ENCODE measurements at places on chromosomes 12 and 14.
A peak's percentile ranks its signal among the peaks of the same experiment; 100 is the strongest.

- DNase-seq = no peak
Observed at GRCh38 chr12:15172060-15172822, 49.0 kb downstream of the RERG start.

- no peak for DNase-seq
Observed at GRCh38 chr14:71231521-71232393, 324.5 kb downstream of the PCNX1 start.

DNA sequence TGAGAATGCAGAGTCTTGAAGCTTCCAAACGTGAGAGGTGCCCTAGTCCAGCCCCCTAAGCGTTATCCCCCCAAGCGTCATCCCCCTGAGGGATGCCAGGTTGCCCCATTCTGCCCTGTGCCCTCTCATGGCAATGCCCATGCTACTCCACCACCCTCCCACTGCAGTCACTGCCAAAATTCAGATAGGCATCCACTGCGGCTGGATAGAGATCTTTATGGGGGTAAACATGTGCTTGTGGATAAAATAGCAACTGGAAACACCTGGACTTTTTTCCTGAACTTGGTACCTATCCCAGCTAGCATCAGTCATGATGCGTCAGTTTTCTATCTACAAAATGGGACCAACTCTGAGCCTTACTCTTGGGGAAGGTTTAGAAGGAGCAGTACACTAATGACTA is 92.7 kb upstream of the HOXC13 start:
- no peak for DNase-seq

DNA sequence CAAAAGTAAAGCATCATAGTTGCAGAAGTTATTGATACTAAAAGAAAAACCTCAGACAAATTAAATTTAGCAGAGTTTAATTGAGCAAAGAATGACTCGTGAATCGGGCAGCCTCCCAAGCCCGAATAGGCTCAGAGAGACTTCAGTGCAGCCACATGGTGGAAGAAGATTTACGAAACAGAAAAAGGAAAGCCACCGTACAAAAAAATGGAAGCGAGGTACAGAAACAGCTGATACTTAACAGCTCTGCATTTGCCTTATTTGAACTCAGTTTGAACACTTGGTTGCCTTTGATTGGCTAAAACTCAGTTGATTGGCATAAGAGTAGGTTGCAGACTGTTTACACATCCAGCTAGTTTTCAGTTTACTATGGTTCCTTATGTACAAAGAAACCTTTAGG is 12.9 kb downstream of the TTC9 start:
- DNase-seq = no peak

DNA sequence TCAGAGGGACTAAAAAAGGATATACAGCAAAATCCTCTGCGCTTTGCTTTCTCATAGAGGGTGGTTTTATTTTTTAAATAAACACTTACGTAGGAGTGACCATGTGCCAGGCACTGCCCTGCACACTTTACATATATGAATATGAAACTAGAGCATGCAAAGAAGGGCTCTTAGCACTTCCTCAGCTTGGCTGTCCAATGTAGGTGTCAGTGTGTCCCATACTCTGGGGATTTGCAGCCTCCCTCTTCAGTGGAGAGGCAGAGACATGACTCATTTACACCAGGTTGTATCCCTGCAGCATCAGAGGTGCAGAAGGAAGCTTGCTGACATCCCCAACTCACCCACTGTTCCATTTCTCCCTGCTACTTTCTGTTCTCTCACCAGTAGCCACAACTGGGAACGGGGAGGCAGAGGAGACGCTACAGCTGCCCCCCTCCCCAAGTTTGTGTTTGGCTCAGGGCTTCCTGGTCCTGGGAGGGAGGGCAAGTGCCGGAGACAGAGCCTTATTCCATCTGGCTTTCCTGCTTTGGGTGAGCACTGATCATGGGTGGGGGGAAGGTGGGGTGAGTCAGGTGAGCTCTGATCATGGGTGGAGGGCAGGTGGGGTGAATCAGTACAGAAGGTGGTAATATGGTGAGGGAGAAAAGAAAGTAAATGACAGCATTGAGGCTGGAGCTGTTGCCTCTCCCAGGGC is 4.9 kb upstream of the KRT5 start:
- DNase-seq = no peak

GRCh38 chr12:97404543-97404942 is 58.1 kb upstream of the RMST start:
- DNase-seq = peak; percentile 39

- no peak for DNase-seq
Observed at GRCh38 chr12:17357396-17357795, 732.6 kb downstream of the RERGL start.

DNA sequence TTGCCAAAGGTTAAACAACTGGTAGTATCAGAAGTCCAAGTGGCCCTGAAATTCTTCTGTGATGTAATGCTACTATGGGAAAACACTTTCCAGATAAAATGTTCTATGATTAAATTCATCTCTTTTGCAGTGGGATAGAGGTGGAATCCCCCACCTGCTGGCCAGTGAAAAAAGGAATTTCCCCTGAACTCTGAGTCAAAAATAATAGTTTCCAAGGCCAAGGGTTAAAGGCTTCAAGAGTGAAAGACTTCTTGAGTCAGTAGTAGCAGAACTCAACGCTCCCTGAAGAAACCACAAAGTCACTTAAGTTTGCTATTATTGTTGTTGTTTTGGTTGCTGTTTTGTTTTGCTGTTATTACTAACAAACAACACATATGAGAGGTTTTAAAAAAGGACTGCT is 330.8 kb downstream of the SOX5 start:
- no peak for DNase-seq

- DNase-seq = no peak
Observed at GRCh38 chr12:103326190-103326589, 169.6 kb downstream of the C12orf42 start.

GRCh38 chr12:41509271-41510055 is 321.3 kb downstream of the PDZRN4 start:
- no peak for DNase-seq

- DNase-seq = no peak
Observed at GRCh38 chr12:79826267-79827128, 108.4 kb downstream of the PPP1R12A start.

- no peak for DNase-seq
Observed at GRCh38 chr12:25583545-25583944, 30.5 kb upstream of the LMNTD1 start.

- DNase-seq = no peak
Observed at GRCh38 chr14:51282517-51282916, 42.5 kb downstream of the TMX1 start.

GRCh38 chr12:31727192-31727591 is 1.6 kb downstream of the AMN1 start:
- DNase-seq = no peak

GRCh38 chr12:75795125-75795524 is 236.5 kb downstream of the PHLDA1 start:
- no peak for DNase-seq

- peak; percentile 33 for DNase-seq
Observed at GRCh38 chr12:28869197-28869596, 279.9 kb upstream of the FAR2 start.

DNA sequence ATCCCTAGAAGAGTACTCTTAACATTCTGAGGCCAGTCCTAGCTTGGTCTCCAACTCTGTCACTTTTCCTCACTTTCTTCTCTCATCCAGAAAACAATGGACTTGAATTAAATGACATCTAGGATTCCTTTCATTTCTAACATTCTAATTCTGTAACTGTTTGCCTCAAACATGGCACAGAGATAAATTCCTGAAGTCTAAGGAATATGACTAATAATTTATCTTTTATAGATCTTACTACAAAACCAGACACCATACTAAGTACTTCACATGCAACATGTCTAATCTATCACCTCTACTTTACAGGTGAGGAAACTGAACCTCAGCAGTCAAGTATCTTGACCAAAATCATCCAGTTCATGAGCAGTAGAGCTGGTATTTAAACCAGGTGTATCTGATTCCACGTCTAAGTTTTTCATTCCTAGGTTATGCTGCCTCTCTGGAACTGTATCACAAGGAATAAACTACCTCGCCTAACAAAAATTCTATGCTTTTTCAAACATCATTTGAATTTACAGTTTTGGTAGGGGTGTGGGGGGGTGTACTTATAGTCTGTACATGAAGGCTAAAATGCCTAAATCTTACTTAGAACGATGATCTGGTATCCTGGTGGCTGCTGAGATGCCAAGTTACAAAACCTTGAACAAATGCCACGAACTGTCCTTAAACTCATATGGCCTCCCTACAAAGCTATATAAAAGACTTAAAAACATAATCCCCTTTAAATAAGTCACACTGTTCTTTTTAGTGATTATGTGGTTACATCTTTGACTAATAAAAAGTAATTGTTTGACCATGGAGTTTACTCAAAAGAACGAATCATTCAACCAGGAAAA is 41.6 kb downstream of the ATXN2 start:
- no peak for DNase-seq

- no peak for DNase-seq
Observed at GRCh38 chr14:81684696-81685095, 151.0 kb upstream of the SEL1L start.

DNA sequence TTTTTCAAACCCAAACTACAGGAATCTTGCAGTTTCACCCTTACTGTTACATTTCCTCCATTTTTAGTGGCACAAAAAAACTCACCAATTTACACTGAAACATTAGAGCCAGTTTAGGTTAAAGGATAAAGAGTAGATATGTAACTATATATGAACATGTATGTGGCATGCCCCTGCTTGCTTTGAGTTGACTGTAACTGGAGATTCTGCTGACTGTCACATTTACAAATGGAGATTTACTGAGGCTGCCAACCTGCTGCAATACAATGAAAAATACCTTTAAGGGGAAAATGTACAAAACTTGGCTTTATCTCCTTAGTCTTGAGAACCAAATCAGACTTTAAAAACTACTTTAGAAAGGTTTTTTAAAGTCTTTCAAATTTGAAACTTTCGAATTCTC is 28.3 kb downstream of the STON2 start:
- no peak for DNase-seq

GRCh38 chr12:12404297-12404696 is 47.4 kb downstream of the BORCS5 start:
- DNase-seq = no peak
